Occipital lobe (tissue), 3 donors: ENCODE measurements at places on chromosomes 2 and 18. TPM values are rescaled to one million over a fixed set of nuclear protein-coding genes. Genes with fewer than 3 reads are reported as not detected.

DNA sequence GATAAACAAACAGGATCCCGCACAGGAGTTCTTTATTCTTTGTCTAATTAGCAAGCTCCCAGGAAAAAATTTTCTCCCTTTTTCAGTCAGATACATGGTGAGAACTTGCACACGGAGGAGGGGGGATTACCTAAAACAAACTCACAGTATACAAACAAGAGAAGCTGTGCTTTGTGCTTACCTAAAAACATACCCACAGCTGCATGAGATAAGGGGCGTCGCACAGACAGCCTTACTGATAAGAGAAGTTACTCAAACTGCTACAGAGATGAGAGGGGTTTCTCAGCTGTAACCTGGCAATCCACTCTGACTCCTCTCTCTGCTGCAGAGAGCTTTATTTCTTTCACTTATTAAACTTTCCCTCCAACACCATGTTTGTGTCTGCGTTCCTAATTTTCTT is 32.9 kb upstream of the ST3GAL5 start:
- DNase-seq = no peak

DNA sequence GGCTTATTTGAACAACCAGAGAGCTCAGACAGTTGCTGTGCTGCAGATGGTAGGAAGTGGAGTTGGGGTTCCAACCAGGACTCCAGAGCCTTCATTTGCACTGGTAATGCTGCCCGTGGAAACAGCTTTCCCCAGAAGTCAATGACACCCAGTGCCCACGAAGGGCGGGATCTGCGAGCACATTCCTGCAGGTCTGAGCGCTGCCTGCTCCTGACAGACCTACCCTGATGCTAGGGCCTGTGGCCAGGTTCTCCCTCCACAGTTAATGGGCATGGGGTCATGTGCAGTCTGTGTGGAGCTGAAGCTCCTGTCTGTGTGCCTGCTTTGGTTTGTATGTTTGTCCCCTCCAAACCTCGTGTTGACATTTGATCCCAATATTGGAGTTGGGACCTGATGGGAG is 299.0 kb upstream of the HS6ST1 start:
- no peak for DNase-seq

The BMP10 gene
- total RNA-seq = not detected

The PROC gene
- total RNA-seq = not detected

DNA sequence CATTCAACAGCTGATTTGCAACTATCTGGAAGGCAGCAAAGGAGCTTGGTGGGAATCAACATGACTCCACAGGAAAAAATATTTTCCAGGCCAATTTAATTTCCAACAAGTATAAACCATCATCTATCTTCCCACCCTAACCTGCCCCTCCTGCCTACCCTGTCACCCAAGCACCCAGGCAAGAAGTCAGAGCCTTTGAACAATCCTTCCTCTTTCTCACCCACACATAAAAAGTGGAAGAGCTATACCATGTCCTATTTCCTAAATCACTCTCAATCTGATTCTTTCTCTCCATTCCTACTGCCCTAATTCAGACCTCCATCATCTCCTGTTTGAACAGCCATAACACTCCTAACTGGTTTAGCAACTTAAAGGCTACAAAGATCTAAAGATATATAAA is 12.7 kb downstream of the SPIRE1 start:
- DNase-seq = no peak

DNA sequence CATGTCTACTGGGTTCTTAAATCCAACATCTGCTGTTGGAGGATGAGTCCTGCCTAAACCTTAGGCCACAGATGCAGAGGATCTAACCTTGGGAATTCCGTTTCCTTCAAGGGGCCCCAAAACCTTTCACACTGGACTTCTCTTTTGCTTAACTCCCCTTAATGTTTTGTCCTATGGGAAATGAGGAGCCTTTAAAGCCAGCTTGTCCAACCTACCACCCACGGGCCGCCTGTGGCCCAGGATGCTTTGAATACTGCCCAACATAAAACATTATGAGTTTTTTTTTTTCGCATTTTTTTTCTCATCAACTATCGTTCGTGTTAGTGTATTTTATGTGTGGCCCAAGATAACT is 157.2 kb upstream of the SLC1A4 start:
- DNase-seq = no peak

DNA sequence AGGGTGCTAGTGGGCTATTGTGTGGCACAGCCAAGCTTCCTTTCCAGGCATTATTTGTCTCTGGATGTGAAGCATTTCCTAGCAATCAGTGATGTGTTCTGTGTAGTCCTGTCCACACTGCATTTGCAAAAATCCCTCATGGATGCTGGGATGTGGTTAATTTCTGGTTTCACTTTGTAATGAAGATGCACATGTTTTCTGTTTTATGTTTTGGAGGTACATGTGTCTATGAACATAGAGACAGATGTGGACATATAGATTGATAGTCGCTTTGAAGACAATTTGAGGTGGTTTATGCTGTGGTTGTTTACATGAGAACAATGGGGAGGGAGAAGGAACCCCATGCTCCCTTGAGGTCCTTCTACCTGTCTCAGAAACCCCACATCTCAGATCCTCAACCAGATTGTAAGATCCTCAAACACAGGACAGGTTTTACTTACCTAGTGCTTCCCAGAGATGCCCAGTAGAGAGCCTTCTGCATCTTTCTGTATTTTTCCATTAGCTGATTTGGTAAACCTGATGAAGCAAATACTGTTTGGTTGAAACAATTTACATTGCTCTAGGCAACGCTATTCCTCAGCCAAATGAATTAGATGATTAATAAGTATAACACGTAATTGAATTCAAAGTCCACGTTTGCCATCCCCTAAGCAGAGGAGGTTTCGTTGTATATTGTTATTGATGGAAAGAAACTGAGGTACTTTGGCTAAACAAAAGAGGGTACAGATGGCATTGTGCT is 204.4 kb downstream of the SPP2 start:
- DNase-seq = no peak

GRCh38 chr2:168147830-168148794 is 99.3 kb downstream of the STK39 start:
- DNase-seq = no peak

DNA sequence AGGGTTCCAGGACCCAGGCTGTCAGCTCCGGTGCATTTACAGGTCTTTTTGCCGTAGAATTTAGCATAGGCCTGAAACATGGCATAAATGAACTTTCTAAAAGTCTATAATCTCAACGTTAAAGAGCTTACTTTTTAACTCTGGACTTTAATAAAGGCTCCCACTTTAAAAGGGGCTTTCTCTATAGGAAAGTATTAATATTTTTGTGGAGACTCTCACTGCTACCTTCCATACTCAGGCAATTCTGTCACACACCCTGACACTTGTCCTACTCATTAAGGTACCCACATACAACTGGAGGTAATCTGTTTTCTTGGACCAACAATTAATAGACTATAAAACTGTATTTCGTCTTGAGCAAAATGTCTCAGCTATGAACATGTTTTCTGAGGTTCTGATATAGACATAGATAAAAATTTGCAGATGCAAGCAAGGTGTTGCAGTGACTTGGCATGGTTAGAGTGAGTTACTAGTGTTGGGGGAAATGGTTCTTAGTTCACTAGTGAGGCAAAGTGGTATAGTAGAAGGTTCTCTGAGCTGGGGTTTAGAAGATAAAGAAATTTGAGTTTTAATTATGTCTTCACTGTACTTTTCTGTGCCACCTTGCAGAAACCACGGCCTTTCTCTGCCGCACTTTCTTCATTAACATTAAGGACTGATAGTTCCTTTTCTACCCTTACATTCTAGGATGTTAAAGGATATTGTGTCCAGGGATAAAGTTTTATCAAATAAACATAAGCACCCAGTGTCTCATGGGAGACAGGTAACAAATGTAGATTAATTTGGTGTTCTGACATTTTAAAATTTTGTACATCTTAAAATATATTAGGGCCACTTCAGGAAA is 10.8 kb upstream of the NR4A2 start:
- no peak for DNase-seq

DNA sequence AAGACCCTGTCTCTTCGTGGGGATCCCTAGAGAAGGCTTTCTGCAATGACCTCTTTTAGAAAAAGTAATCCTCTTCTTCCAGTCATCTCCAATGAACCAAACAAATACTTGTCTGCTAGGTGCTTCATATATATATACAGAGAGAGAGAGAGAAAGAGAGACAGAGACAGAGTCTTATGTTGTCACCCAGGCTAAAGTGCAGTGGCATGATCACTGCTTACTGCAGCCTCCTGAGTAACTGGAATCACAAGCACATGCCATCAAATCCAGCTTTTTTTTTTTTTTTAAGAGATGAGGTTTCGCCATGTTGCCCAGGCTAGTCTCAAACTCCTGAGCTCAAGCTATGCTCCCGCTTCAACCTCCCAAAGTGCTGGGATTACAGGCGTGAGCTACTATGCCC is 18.6 kb upstream of the PKDCC start:
- no peak for DNase-seq

GRCh38 chr2:168136392-168136977 is 110.9 kb downstream of the STK39 start:
- DNase-seq = no peak

The SPHKAP gene
- 21.2 TPM for total RNA-seq

GRCh38 chr2:43472527-43473194 is 123.2 kb downstream of the THADA start:
- DNase-seq = no peak
